Neural crest cell (in vitro differentiated cells): ENCODE measurements at places on chromosomes 11 and 22.

GRCh38 chr11:44831605-44832394 is 105.0 kb downstream of the TSPAN18 start:
- DNase-seq = no peak

DNA sequence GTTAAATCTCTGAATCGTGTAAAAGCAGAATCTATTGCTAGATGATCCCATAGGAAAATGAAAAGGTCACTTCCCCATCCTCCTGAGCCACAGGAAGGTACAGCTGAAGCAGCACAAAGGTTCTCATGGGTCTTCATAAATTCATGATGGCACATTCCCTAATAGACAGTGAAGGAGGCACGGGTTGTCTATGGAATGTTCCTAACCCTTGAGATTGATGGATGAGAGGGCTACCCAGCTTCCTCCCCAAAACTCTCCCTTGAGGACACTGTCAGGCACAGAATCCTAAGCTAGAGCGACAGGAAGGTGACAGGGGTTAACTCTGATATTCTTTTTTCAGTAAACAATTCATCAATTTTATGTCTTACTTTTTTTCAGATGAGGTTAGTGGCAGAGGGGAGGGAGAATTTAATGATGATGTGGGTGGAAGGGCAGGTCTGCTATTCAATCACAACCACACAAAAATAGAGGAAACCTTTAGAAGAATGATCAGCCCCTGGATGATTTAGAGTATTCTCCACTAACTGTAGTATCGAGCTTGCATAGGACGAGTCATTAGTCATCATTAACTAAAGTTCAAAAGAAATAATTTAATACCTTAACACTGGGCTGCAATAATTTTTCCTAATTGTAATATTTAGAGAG is 33.1 kb downstream of the SEZ6L start:
- DNase-seq = no peak

- DNase-seq = no peak
These were observed 66.6 kb downstream of the SLC5A12 start for GRCh38 chr11:26655287-26655686.

DNA sequence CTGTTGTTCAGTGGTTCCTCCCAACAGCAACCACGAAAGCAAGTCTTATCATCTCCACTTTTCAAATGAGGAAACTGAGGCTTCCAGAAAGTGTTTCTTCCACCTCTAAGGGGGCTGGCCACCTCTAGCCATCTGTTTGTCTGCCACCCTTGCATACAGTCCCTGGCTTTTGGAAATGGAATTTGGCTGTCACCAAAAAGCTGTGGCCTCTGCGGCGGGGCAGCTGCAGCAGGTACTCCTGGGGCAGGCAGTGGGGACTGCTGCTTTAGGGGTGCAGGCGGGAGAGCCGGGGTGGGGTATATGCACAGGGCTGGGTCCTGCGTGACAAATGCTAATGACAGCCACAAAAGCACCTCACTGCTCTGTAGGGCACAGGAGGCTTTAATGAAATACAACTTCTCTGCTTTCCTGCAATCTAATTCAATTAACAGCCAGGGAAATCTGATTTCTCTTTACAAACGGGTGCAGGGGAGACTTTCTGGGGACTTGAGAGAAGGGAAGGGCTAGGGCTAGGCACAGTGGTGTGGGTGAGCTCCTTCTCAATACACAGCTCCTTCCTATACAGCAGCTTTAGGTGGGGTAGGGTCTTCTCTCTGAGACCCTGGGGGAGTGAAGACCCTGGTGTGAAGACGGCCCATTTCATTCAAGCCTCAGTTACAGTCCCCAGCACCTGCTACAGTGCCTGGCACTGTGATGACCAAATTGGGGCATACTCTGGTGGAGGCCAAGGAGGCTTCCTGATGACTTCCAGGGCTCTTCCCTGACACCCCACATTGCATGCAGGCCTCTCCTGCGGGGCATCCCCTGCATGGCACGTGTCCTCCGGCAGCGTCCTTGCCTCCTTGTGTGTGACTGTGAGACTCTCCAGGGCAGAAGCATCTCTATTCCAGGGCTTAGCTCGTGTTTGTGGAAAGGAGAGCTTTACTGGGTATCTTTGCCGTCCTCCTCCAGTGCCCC is 161.6 kb downstream of the CEP164 start:
- no peak for DNase-seq

DNA sequence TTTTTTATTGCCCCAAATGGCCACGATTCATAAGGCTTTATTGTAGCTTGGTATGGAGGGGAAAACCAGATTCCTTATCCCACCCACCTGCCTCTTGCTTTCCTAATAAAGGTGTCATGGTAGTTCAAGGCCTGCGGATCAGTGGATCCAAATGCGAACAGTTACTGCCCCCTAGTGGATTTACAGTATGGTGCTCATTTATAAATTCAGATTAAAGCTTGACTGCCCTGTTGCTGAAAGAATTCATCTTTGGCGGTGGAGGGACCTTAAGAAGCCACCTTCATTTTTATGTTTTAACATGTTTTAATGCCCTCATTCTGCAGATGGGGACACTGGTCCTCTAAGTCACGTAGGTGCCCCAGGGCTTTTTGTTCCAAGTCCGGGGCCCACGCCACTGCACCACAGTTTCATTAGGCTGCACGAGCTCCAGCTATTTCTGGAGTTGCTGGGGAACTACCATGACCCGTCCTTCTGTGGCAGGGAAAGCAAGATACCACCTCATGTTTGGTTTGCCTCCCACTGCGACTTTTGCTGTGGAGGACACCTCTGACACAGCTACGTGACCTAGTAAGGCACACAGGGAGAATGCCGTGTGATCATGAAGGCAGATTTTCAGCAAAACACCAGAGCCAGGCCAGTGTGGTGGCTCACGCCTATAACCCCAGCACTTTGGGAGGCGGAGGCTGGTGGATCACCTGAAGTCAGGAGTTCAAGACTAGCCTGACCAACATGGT is 15.6 kb upstream of the INCENP start:
- peak; percentile 21 for DNase-seq

- no peak for DNase-seq
These were observed 42.9 kb upstream of the DAGLA start for GRCh38 chr11:61637277-61637676.

GRCh38 chr11:73445980-73446379 is 69.8 kb downstream of the RELT start:
- DNase-seq = no peak

DNA sequence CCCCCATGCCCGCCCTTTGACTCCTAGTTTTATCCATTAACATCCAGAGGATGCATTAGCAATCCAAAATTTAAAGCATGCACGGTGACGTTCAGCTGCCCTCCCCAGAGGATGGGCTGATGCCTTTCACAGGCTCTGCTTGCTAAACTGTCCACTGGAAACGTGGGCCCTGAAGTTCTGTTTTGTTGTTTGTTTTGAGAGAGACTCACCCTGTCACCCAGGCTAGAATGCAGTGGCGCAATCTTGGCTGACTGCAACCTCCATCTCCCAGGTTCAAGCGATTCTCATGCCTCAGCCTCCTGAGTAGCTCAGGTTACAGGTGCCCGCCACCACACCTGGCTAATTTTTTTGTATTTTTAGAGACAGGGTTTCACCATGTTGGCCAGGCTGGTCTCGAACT is 39.3 kb downstream of the NFRKB start:
- DNase-seq = no peak

DNA sequence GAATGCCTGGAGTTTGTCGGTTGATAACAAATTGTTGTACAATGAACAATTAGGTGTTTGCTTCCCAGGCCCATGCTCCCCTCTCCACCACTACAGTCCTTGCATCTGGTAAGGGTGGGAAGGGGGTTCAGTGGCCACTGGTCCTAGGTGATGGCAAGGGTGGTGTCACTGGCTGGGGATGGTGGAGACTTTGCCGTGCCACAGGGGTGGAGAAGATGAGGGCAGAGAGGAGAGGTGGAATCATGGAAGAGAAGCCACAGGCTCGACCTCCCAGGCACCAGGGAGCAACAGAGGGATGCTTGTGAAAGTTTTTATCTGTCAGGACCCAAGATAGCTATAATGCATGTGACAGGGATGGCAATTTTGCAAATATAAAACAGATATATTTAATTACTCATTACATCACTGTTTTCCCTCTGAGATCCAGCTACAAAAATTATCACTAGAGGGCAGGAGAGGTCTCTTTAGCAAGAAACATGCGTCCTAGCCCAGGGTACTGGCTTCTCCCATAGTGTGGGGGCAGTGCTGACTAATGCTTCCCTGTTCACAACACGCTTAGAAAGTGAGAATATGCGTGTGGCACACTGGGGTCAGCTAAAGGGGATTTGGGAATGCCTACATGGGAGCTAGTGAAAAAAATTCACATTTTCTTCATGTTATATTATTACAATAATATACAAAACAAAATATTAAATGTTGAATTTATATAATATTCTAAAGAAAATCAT is 49.0 kb upstream of the AMPD3 start:
- DNase-seq = peak; percentile 53

DNA sequence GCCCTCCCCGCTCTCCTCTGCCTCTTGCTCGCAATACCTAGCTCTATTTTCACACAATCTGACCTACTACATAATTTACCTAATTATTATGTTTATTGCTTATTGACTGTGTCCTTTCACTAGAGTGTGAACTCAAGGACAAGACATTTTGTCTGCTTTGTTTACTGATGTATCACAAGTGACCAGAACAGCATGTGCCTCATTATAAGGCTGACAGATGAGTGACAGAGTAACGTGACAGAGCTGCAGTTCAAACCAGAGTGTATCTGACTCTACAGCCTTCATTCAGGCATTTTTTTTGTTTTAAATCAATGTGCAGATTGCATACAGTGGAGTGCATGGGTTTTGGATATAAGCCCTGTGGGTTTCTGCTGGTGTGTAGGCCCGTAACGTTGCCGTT is 82.0 kb upstream of the RAB1B start:
- DNase-seq = no peak

DNA sequence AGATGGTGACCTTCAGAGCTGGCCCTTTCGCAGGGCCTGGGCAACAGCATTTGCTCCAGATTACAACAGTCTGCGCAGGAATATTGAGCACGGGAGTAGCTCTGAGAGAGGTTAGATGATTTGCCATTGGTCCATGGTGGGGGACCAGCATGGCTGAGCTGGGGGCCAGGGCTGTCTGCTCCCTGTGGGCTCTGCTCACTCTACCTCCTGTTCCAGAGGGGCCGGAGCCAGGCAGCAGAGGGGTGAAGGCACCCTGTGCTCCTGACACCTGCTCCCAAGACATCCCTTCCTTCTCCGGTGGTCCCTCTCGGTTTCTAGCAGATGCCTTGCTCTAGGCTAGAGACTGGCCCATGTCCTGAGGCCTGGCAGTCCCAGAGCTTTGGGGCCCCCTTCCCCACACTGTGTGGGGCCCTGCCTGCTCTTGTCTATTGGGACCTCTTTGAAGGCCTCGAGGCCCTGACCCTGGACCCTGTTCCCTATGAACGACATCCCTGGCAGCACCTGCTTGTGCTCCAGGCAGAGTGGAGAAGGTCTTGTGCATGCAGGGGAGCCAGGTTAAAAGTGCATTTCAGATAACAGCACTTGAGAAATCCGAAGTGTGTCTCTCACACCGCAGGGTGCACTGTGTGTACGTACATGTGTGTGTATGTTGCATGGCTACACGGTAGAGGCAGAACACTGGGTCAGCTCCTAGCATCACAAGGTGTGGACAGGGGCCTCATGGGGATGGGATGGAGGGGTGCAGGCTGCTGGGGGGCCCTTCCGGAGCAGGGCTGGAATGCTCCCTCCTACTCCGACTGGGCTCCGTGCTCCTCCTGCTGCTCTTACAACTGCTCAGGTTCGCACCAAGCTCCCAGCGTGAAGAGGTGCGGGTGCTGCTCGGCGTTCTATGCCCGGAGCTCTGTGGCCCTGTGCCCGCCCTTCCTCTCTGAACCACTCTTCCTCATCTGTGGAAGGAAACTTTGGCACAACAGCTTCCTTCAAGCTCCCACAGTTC is 123.3 kb upstream of the B3GAT1 start:
- DNase-seq = no peak

DNA sequence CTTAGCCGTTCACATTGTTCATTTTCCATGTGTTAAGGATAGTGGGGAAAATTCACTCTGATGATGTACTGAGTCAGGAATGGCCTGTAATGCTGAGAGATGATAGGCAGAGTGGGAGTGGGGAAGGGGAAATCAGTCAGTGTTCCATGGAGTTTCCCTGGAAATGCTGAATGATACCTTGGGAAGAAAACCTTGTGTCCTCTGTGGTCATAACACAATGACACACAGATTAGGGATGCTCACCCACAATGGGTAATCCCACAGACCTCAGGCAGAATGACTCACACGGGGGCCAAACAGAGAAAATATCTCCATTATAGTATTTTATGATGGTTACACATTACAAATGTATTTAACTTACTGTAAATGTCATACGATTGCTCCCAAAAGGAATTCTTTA is 118.0 kb downstream of the SNX19 start:
- no peak for DNase-seq

DNA sequence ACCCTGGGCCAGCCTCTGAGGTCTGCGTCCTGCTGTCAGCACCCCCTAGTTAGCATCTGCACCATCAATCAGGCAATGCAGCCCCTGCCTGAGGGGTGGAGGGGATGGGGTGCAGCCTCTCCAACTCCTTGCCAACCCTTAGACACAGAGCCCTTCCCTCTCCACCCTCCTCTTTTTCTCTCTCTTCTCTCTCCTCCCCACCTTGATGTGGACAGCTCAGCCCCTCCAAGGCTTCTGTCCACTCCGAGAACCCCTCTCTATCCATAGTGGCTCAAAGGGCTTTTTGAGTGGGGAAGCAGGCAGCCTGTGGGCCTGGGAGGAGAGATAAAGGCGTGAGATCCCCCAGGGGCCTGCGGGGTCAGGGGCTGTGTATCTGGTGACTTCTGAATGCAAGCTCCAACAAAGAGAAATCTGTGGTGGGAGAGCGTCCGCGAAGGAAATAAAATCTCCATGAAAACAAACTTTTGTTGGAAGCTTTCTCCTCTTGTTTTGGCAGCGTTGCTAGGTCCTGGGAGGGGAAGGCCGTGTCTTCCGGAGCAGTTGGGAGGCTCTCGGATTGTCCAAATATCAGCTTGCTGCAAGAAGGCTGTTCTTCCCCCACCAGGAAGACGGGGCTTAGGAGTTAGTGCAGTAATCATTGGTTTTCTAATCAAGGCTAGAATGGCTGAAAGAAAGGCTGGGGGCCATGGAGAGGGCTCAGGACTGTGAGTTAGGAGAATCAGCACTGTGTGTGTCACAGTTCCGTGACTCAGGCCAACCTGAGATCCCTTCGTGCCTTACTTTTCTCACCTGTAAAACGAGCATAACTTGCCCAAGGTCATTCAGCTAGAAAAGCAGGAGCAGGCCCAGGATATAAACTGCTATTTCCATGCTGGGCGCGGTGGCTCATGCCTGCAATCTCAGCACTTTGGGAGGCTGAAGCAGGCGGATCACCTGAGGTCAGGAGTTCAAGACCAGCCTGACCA is 50.3 kb downstream of the PKNOX2 start:
- DNase-seq = peak; percentile 55
